ENCODE measurements at places on chromosomes 5 and 9. TPM values are rescaled to one million over a fixed set of nuclear protein-coding genes. Genes with fewer than 3 reads are reported as not detected.

- no peaks in the 10 kb centered on the region for H3K4me1 ChIP-seq
- no peaks in the 10 kb centered on the region for H3K36me3 ChIP-seq
- no peak overlapping the region for H3K27ac ChIP-seq
Measured at GRCh38 chr5:57939335-57939734, 456.7 kb upstream of the ACTBL2 start.

DNA sequence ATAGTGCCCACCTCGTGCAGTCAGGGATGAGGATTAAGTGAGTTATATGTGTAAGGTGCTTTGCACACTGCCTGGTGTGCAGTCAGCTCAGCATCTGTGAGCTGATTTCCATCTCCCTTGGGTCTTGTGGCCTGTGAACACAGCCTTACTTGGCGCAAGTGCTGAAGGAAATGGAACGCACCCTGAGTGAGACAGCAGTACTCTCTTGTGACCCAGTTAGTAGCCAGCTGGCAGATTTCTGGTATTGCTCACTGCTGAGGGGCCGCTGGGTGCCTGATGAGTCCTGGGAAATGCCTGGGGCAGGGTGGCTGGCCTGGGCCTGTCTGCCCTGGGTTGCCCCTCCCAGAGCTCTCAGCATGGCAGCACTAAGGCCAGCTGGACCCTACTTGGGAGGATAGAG, 90.9 kb upstream of the BOD1 start:
- peak; percentile 24 for DNase-seq
- no peaks in the 10 kb centered on the region for H3K27me3 ChIP-seq
- H3K27ac ChIP-seq, result no peak overlapping the region
- H3K36me3 ChIP-seq, result no peaks in the 10 kb centered on the region
- no peak overlapping the region for H3K4me3 ChIP-seq

DNA sequence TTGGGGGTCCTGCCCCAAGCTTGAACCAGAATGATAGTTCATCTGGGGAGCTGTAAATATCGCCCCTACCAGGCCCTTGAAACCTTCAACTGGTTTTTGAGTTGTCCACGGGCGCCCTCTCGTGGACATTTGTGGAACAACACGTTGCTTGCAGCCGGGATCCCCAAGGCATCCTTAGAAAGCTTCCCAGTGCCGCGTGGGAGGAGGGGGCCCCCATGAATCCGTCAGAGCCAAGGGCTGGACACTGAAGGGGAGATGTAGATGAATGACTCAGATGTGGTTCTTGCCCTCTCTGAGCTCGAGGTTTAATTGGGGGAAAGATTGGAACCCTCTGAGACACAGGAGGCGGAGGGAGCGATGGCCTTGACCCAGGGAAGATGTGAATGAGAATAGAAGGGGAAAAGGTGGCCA, 31.8 kb upstream of the ORM1 start:
- H3K27ac ChIP-seq, result no peak overlapping the region
- H3K36me3 ChIP-seq, result peaks cover 17% of the 10 kb centered on the region
- peaks cover 28% of the 10 kb centered on the region for H3K4me1 ChIP-seq
- no peaks in the 10 kb centered on the region for H3K27me3 ChIP-seq
- DNase-seq, result peak; percentile 92

- H3K27ac ChIP-seq, result no peak overlapping the region
- no peak overlapping the region for H3K4me3 ChIP-seq
- peak; percentile 51 for DNase-seq
Measured at GRCh38 chr9:132114102-132114707, 34.5 kb upstream of the MED27 start.

DNA sequence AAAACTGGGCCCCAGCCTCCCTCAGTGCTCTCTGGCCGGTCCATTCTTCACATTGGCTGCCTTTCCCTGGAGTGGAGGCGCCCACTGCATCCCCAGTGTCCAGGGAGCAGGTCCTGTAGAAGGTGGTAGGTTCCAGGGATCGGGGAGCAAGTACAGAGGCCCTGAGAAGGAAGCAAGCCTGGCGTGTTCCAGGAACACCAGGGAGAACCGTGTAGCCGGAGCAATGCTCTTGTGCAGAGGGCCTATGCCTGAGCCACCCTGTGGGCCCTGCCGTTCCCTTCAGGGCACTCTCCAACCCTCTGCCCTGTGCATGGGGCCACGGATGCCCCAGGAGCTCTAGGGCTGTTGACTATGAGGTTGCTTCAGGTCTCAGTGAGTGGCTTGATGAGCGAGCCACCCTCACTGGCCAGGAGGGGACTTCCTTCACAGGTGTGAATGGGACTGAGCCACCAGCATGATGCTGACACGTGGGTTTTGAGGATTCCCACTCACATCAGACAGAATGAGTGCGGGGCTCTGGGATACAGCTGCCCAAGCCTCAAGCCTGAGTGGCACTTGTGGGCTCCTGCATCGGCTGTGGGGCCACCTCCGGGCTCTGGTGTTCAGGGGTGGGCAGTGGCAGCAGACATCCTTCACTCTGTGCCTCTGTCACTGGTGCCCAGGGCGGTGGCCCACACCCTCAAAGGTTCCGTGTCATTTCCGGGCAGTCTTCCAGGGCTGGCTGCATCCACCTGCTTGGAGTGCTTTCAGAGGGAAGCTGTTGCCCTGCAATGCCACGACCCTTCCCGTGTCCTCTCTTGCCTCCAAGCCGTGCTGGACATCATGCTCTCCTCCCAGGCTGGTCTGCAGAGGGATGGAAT, 54.4 kb downstream of the ADAMTS2 start:
- DNase-seq, result no peak
- H3K4me3 ChIP-seq, result no peak overlapping the region
- H3K27ac ChIP-seq, result no peak overlapping the region
- H3K4me1 ChIP-seq, result peaks cover 44% of the 10 kb centered on the region
- no peaks in the 10 kb centered on the region for H3K27me3 ChIP-seq

DNA sequence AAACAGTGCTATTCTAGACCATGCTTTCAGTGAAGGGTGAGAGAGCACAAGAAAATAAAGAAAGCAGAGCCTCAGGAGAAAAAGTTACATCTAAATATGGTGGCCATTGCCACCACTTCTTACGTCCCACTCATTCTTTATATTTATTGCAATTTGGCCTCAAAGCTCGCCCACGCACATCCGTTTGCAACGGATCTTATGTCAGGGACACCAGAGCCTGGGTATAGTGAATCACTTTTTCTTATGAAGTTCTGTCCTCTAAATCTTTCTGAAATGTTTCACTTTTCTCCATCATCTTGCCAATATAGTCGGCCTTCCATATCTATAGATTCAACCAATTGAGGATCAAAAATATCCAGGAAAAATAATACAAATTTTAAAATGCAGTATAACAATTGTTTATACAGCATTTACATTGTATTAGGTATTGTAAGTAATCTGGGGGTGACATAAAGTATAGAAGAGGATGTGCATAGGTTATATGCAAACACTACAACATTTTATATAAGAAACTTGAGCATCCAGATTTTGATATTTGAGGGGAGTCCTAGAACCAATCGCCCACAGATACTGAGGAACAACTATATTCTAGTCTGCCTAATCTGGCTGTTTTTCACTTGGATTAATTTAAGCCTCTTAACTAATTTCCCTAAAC, 35.2 kb downstream of the GOLPH3 start:
- H3K4me1 ChIP-seq, result no peaks in the 10 kb centered on the region
- H3K4me3 ChIP-seq, result no peak overlapping the region
- H3K36me3 ChIP-seq, result peaks cover 16% of the 10 kb centered on the region
- H3K27me3 ChIP-seq, result no peaks in the 10 kb centered on the region
- no peak for DNase-seq

GRCh38 chr5:130893006-130893405, 272.1 kb downstream of the HINT1 start:
- no peaks in the 10 kb centered on the region for H3K36me3 ChIP-seq
- H3K4me1 ChIP-seq, result no peaks in the 10 kb centered on the region
- no peaks in the 10 kb centered on the region for H3K27me3 ChIP-seq
- no peak overlapping the region for H3K4me3 ChIP-seq

TEX48 gene
- total RNA-seq, result not detected

CTSV gene
- 3.5 TPM for total RNA-seq

OR1J2 gene
- not detected for total RNA-seq

HTR4 gene
- 6.6 TPM for total RNA-seq

TUSC1 gene
- 12.8 TPM for total RNA-seq

MELK gene
- 12.6 TPM for total RNA-seq

Measured in spinal cord (tissue), 10 donors.